ENCODE measurements at places on chromosomes 6 and 20.

- no peak for DNase-seq
Measured at GRCh38 chr6:40733290-40733689, 146.1 kb upstream of the LRFN2 start.

- DNase-seq = no peak
Measured at GRCh38 chr6:48199499-48199898, 88.5 kb upstream of the PTCHD4 start.

DNA sequence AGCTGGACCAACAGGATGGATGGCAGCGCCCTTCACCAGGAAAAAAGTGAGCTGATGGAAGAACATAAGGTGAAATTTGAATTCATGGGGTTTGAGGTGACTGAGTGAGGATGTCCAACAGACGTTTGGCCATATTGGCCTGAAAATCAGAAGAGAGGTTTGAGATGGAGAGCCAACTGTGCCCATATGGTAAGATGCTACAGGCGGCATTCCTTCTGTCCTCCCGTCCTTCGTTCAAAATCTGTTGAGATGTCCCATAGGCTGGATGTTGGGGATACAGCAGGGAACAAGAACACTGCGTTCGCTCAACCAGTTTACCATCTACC lies 468 bp upstream of the CMTR1 start:
- DNase-seq = no peak

- DNase-seq = no peak
Measured at GRCh38 chr6:144909753-144910285, 624.7 kb downstream of the UTRN start.

GRCh38 chr20:829551-829950 lies 4.0 kb upstream of the FAM110A start:
- DNase-seq = no peak

- DNase-seq = no peak
Measured at GRCh38 chr20:40488401-40488800, 200.6 kb downstream of the MAFB start.

DNA sequence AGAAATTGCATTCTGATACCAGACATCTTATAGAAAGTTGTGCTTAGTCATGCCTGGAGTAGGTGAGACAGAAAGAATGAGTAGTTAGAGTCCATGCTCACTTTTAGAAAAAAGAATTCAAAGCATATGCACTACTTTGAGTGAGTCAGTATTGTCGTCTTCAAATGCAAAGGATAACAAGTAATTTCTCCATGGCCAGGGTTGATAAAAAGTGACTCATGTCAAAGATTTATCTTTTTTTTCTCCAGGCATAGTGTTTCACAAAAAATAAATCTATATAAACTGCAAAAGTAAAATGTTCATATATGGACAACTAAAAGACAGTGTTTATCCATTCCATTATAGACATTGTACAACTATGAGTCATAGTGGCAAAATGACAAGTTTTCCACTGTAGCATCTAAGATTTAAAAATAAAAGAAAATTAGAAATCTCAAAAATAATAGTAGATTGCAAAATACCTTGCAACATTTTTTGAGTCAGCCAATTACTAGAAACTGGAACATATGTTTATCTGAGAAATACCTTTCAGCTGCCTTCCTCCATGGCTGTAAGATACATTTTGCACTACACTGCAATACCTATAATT lies 329.6 kb downstream of the GRIK2 start:
- no peak for DNase-seq

DNA sequence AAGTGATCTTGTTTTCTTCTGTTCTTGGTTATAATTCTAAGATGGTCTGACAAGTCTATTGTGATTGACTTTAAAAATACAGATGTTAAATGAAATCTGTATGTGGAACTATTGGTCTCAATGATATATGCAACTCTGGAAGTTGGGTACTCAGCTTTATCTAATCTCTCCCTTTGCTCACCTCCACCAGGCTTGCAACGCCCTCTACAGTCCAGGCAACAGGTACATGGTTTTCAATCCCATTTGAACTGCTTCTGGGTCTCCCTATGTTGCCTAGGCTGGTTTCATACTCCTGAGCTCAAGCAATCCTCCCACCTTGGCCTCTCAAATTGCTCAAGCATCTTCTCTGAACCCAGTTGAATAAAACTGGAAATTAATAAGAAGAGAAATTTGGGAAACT lies 25.6 kb upstream of the HLA-DQB1 start:
- DNase-seq = peak; percentile 36

DNA sequence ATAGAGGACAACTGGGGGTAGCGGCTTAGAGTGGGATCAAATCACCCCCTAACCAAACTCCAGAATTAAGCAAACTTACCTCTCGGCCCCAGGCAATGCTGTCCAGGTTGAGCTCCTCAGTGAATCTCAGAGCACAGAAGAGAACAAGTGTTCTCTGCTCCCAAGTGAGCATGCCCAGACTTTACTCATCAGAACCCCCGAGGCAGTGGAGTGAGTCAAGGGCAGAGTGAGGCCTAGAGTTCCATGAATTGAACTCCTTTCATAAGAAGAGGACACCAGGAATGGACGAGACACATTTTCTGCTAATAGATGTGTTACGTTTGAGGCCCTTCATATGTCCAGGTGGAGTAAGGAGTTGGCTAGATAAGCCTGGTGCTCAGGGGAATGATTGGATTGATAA lies 134.0 kb upstream of the DTNBP1 start:
- DNase-seq = no peak

DNA sequence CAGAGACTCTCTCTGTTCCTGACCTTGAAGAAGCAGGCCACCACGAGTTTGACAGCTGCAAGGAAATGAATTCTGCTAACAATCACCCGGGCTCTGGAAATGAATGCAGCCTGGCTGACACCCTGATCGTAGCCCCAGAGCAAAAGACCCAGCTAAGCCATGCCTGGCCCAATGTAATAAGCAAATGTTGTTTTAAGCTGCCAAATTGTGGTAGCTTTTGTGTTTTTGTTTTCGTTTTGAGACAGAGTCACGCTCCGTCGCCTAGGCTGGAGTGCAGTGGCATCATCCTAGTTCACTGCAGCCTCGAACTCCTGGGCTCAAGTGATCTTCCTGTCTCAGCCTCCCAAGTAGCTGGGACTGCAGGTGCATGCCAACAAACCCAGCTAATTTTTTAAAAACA lies 3.3 kb upstream of the OXT start:
- no peak for DNase-seq

DNA sequence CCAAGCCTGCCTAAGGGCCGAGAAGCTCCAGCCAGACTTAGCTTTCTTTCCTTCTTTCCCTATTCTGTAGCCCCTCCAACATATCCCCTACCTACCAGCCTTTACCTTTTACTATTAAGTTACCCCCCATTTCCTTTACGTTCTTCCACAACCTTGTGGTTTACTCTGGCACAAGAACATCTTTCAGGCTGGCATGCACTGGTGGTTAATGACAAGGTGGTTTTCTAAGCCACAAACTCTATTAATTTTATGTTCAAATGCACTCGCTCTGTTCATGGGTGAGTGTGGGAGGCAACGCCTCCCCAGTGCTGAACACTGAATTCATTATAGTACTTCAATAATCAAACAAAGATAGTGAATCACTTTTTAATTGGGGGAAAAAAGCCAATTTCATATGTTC lies 64.4 kb downstream of the TRERF1 start:
- no peak for DNase-seq

GRCh38 chr20:58054082-58054779 lies 174.2 kb downstream of the ANKRD60 start:
- no peak for DNase-seq

DNA sequence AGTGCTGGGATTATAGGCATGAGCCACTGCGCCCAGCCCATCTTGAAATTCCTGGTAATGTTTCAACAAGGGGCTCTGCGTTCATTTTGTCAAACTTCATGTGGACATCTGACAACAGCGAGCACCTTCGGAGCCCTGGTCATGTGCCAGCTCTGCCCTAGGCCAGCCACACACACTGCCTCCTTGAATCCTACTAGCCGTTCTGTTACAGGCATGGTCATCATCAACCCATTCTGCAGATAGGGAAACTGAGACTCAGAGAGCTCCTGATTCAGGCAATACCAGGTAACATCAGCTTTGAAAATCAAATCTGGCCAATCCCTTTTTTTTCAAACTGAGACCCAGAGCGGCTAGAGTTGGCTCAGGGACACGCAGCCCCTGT lies 41.3 kb downstream of the RBM38 start:
- no peak for DNase-seq

GRCh38 chr6:71404145-71404966 lies 115.7 kb downstream of the OGFRL1 start:
- DNase-seq = no peak

DNA sequence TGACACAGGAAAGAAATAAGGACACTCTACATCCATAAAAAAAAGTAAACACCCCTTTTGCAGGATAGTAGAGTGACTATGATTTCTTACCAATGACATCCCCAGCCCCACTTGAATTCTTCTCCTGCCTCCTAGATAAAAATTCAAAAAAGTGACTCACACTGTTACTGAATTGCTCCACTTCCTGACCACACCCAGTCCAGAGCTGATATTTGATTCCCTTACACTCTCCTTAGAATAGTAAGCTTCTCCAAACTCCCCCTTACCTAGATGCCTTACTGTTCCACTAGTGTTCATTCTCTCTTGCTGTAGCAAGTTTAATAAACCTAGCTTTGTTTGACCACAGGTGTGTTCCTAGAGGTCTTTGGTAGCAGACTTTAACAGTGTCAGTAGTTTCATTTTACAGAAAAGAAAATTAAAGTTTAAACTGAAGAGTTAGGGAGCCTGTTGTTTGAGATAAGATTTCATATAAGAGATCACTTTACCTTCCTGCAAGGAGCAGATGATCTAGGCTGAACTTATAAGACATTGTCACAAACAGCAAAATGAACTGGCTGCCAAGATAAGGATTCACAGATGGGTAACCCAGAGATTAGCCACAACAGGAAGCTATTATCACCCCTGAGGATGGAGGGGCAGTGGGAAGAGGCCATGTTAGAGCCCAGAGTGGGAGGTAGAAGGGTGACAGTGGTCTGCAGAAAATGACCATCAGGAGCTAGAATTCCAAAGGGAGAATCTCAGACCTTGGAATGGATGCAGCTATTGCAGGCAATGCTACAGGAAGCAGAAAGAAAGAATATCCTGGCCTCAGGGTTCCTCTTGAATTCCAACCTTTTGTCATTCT lies 28.4 kb upstream of the BTN3A2 start:
- DNase-seq = no peak

GRCh38 chr6:4732691-4733315 lies 43.4 kb upstream of the CDYL start:
- DNase-seq = no peak

- no peak for DNase-seq
Measured at GRCh38 chr6:109034526-109034925, 60.1 kb downstream of the SESN1 start.

GRCh38 chr6:68196645-68197044 lies 438.4 kb upstream of the ADGRB3 start:
- no peak for DNase-seq

DNA sequence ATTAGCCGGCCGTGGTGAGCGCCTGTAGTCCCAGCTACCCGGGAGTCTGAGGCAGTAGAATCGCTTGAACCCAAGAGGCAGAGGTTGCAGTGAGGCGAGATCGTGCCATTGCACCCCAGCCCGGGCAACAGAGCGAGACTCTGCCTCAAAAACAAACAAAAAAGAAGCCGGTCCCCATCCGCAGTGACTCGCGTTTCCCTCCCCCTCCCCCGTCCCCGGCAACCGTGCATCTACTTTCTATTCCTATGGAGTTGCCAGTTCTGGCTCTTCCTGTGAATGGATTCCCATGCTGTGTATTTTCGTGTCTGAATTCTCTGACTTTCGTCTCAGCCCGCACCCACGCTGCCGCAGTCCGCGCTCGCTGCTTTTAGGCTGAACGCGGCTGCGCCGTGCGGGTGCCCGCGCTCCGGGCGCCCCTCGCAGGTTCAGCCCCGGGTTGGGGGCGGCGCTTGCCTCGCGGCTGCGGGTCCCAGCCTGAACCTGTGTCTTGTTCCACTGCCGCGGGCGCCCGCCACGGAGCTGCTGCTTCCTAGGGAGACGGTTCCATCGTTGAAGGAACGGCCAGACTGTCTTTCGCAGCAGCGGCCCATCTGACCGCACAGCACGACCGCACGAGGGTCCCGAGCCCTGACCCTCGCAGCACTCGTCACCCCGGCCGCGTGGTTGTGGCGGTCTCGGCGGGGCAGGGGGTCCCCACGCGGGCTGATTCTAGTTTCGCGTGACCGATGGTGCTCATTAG lies 1.1 kb upstream of the MRGBP start:
- peak; percentile 74 for DNase-seq

GRCh38 chr6:13500264-13500663 lies 12.9 kb upstream of the GFOD1 start:
- DNase-seq = no peak

- no peak for DNase-seq
Measured at GRCh38 chr6:44386364-44386928, 1.1 kb upstream of the CDC5L start.

DNA sequence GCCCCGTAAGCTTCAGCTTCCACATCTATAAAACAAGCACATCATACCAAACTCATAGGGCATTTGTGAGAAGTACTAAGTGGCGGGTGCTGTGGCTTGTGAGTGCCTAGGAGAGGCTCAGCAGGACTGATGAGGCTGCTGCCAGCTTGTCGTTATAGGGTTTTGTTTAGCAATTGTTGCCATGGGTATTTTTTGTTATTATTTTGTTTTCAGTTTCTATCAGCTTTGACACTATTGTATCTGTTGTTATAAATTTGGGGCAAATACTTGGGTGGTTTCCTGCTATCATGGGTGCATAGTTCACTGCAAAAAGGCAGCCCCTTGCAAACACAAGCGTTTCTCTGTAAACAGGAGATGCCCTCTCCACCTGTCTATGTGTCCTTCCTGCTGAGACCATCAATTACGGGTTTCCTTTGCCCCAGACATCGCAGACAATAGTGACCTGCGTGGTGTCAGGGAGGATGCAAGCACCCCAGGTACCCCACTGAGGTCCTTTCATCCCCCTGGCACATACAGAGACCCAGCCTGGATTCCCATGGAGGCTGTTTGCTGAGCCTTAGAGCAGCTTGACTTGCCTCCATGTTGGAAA lies 3.1 kb upstream of the CCDC167 start:
- peak; percentile 30 for DNase-seq

- no peak for DNase-seq
Measured at GRCh38 chr6:7052443-7053011, 55.2 kb upstream of the RREB1 start.

GRCh38 chr6:131916847-131917246 lies 34.3 kb downstream of the CCN2 start:
- no peak for DNase-seq

DNA sequence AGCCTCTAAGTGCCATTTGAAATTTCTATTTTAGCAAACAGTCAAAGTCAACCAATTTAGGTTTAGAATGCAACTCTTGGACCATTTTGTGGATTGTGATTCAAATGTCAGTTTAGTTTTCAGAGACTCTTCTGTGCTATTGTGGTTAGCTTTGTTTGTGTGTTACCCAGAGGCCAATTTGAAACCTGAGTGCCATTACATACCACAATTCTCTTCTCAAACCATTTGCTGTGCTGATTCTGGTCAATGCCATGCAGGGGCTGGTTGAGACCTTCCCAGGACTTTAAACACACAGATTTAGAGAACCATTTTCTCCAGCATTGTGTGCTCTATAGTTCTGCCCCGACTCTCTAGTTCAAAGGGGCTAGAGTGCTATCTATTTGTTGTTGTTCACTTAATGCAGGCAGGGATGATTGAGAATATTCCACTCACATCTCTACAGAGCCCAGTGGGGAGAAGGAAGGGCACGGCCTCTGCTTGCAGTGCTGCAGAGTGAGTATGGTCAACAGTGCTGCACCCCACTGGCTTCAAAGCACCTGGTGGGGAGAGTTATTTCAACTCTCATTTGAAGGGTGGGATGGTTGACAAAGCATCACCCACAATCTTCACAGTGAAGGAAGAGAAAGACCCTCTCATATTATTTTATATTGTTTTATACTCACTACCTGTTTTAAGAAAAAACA lies 738.2 kb downstream of the COL12A1 start:
- DNase-seq = no peak

Measured in T-helper 2 cell treated with Interferon-gamma antibody and Interleukin-4, amounts not matched to agents 5 μg/mL and 100 μg/mL, for 36 hours (primary cell).